ENCODE measurements at places on chromosomes 6 and 20.

DNA sequence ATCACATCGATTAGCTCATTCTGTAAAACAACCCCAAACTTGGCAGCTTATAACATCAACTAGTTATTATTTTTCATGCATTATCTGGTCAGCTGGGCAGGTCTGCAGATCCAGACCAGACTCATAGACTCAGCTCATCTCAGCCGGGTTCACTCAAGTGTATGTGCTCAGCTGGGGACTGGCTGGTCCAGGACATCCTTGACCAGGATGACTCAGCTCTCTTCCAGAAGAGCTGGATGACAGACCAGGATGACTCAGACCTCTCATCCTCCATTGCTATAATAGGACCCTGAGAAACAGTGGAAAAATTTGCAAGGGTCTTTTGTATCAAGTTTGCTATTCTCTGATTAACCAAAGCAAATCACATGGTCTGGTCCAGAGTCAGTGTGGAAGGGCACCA lies 312.5 kb upstream of the PLCB4 start:
- DNase-seq, result no peak

GRCh38 chr6:154768280-154768679 lies 35.1 kb downstream of the SCAF8 start:
- DNase-seq, result no peak

- no peak for DNase-seq
These were observed 14.9 kb downstream of the APCDD1L start for GRCh38 chr20:58500256-58500655.

GRCh38 chr6:15786846-15787245 lies 124.0 kb upstream of the DTNBP1 start:
- DNase-seq, result no peak

DNA sequence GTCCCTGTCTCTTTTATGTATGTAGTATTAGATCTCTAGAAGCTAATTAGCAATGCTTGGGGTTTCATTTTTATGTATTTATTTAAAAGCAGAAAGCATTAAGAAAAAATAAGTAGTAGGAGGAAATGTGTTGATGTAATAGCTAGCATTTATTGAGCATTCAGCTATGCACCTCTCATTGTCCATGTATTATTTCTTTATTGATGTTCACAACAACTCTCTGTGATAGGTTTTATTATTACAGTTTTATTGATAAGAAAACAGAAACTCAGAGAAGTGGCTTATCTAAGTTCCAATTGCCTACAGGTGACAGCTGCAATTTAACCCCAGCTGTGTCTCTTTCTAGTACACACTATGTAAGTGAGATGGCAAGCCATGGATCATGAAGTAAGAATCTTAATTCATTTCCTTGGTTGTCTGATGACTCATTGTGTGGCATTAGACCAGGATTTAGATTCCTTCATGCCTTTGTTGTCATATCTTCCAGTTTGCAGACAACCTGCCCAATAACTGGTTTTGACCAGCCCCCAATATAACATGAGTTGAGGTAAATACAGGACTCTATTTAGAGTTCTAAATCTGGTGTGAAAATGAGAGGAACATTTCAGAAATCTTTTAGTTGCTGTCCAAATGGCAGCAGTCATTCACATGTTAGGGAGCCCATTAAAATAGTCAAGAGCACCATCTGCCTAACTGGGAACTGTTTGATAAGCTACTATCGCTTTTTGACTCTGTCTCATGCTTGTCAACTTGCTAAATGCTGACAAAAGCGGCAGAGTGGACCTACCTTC lies 170.8 kb upstream of the PHACTR1 start:
- DNase-seq, result no peak

GRCh38 chr6:154440022-154440421 lies 70.5 kb downstream of the CNKSR3 start:
- DNase-seq, result no peak

DNA sequence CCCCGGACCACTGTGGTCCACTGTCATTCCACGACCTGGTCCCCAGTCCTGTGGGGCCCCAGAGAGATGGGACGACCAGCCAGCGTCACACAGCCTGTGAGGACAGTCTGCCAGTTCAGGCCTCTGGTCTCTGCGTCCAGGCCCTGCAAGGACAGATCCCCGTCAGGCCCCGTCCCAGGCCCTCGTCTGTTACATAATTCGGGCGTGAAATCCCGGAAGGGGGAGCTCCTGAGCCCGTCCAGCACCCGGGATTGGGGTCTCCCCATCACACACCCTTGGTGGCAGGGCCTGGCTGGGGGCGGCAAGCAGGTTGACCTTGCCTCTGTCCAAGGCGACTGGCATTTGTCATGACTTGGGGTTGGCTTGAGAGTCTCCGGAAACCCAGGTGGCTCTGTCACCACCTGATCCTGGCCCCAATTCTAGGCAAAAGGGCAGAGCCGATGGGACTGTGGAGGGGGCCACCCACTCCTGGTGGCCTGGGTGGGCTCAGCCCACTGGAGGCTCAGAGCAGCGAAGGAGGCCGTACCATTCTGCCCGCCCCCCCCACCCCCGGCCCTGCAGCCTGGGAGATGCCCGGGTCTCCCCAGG lies 73.8 kb upstream of the GATA5 start:
- no peak for DNase-seq

DNA sequence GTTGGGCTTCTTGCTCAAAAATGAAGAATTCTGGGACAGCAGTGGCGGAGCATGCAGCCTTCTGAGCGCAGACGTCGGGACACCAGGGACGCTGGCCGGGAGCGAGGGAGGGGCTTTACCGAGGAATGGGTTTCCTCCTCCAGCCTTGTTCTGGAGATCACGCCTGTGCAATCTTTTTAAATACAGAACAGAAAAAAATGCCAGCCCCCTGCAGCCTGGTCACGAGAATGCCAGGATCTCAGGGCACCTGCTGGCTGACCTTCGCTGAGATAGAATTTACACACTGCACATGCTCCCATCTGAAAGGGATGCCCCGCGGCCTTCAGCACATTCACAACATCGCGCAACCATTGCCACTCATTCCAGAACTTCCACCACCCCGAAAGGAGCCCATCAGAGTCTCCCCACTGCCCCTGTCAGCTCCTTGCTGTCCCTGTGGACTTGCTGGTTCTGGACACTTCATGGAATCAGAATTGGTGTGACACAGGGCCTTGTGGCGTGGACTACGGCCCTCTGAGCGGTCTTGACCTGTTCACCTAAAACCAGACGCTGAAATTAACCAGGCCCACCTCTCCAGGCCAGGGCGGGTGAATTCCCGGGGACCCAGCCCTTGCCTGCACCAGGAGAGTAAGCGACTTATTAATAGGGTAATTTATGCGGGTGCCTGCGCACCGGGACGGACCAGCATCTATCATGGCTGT lies 20.6 kb upstream of the BHLHE23 start:
- no peak for DNase-seq

All from stimulated activated CD4-positive, alpha-beta T cell treated with anti-CD3 and anti-CD28 coated beads, Interleukin-1b, Interleukin-23, amount 100 ng/mL, for 48 hours (primary cell).